ENCODE measurements at places on chromosomes 5 and 9.

DNA sequence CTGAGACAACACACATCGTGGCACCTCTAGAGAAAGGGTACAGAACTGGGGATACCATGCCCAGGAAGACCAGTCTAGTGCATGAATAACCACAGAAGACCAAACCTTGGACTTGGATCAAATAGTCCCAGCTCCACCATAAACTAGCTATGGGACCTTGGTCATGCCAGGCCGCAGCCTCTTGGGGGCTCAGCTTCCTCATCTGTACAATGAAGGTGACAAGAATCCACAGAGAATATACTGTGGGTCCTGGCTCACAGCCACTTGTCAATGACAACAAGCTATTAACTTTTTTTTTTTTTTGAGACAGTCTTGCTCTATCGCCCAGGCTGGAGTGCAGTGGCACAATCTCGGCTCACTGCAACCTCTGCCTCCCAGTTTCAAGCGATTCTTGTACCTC lies 3.9 kb downstream of the KYAT1 start:
- no peak for DNase-seq

GRCh38 chr9:5786370-5787127 lies 46.4 kb downstream of the ERMP1 start:
- DNase-seq: no peak

- DNase-seq: no peak
Measured at GRCh38 chr5:33227247-33227646, 213.5 kb upstream of the TARS1 start.

- no peak for DNase-seq
Measured at GRCh38 chr9:71929791-71930440, 18.5 kb downstream of the C9orf85 start.

DNA sequence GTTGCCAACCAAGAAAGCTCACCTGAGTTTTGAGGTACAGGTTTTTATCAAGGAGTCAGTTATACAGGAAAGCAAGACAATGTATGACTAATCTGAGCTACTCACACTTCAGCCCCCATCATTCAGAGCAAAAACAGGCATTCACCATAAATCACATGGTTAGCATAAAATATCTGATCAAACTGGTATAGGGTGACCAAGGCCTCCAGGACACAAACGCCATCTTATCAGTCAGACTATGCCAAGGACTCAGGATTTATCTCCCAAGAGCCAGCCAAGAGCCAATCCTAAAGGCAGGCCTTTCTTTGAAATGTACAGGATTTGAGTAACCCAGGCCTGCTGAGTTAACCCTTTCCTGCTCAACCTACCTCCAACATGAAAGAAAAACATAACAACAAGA lies 313.0 kb upstream of the NREP start:
- DNase-seq: no peak

DNA sequence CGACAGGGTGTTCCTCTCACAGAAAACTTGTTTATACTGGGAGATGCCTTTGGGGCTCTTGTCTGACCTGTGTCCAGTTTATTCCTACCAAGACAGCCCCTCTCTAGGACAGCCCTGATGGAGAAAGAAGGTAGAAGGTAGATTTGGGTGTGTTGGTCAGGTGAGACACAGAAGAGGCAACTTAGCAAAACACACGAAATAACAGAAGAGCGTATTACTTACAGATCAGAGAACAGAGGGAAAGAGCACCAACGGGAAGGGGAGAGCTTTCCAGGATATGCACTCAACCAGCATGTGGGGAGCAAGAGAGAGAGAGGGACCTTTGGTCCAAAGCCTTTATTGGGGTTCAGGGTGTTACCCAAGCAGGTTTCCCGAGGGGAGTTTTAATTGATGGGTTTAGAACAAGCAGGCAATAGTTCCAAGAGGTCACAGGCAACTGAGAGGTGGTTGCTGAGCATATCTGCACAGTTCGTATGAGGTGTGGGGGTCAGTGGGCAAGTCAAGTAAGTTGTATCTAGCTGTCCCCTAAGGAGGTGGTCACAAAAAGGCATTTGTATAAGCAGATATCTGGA lies 31.8 kb downstream of the BAAT start:
- DNase-seq: no peak

- DNase-seq: no peak
Measured at GRCh38 chr9:110638381-110638954, 30.1 kb upstream of the MUSK start.

DNA sequence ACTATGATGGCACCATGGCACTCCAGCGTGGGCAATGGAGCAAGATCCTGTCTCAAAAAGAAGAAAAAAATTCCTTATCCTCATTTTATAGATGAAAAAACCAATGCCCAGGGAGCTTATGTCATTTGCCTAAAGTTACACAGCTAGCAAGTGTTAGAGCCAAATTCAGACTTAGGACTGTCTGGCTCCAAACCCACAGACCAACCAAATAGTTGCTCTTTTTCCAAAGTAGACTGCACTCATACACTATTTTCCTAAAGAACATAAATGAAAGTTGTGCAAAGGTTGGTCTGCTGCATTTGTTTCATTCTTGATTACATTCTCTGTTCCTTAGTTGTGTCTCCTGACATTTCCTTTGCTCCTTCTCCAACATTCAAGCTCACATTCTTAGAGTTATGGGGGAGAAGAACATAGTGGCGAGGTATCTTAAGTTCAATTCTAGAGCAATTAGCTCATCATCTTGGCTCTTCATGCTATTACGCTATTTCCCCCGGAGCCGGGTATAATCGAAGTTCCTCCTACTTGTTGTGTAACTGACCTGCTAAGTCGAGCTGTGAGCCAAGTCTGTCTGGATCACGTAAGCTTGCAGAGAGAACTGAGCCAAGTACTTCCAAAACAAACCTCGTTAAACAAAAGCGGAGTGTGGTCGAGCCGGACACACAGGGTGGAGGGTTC lies 138.3 kb downstream of the RFK start:
- no peak for DNase-seq

Data from activated gamma-delta T cell (primary cell).